ENCODE measurements at places on chromosomes 2 and 18. TPM values are rescaled to one million over a fixed set of nuclear protein-coding genes. Genes with fewer than 3 reads are reported as not detected.

DNA sequence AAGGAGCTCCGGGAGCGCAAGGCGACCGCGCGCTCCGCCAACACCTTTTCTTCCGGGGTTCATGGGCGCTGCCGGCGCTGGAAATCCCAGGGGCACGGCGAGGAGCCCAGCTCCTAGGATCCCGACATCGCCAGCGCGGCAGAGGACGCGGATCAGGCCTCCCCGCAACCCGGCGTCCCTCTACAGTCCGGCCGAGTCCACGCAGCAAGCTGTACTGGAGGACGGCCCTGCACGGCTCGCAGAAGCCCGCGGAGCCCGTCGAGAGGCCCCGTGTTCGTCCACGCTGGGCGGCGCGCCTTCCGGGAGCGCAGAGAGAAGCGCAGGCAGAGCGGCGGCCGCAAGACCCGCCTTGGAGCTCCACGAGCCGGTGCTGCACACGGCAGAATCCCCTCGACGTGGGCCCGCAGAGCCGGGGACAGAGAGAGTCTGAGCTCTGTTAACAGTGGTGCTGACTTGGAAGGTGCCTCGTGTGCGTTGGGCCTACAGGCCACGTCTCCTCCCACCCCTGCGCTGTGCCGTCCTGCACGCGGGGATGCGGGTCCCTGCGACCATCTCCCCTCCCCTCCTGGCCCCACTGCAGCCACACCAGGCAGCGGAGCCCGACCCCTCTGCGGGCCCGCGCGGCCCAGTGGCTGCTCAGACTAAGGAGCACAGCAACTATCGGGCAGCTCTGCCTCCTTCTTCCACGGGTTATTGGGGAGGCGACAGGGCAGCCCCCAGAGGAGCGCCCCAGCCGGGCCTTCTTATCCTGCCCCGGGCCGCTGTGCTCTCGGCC is 28.1 kb upstream of the PTPN2 start:
- no peak for DNase-seq

- DNase-seq, result no peak
Observed at GRCh38 chr18:25137197-25137472, 214.8 kb downstream of the ZNF521 start.

- peak; percentile 68 for DNase-seq
Observed at GRCh38 chr2:216849987-216850386, 9.9 kb downstream of the TNP1 start.

DNA sequence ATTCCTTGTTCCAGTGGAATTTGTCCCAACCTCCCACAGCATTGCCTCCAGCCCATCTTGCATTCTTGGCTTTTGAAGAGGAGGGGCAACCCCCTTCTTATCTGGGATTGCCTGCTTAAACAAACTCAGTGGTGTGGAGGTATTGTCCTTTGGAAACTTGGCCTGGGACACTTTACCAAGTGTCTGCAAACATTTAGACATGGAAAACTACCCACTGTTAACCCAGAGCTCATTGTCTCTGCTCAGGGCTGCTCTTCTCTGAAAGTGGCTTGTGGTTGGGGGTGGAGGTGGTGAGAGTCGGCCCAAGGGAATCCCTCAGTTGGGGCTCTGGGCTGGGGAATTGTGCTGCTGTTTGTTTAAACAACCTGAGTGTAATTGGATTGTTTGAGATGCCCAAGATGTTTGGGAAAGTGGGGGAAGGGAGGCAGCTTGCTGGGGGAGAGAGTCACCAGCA is 178.3 kb upstream of the GATA6 start:
- DNase-seq, result no peak

- no peak for DNase-seq
Observed at GRCh38 chr18:23864624-23865023, 149.9 kb upstream of the TTC39C start.

DNA sequence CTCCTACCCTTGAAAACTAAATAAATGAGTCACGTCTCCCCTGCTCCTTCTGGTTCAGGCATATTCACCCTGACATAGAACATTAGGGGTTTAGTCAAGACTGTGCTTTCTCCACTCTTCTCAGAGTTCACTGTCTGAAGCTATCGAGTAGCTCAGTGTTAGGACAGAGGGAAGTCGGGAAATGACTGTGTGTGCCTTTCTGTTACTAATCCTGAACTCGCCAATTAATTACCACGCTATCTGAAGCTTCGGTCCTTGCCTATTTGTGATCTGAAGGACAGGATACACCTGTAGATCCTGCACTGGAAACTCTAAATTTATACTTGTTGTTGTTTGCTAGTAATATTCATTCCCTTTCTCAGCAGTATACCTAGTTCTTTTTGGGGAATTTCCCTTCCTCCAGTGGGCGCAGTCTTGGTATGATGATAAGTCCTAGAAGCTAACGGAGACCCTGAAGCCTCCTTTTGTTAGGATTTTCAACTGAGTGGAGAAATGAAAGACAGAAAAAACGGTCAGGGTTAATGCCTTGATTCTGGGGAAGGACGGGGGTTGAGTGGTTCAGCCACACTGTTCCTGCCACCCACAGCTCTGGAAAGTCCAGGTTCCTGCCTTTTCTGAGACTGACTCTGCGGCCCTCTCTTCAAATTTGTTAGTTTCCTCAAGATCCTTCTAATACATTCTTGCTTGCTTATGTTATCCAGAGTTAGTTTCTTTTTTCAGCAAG is 218.0 kb downstream of the DLGAP1 start:
- DNase-seq, result no peak

- DNase-seq, result no peak
Observed at GRCh38 chr2:195003881-195004471, 653.0 kb upstream of the SLC39A10 start.

- DNase-seq, result no peak
Observed at GRCh38 chr2:141109633-141110032, 1021.2 kb downstream of the LRP1B start.

GRCh38 chr2:130864830-130865800 is 28.4 kb downstream of the ARHGEF4 start:
- DNase-seq, result peak; percentile 48

DNA sequence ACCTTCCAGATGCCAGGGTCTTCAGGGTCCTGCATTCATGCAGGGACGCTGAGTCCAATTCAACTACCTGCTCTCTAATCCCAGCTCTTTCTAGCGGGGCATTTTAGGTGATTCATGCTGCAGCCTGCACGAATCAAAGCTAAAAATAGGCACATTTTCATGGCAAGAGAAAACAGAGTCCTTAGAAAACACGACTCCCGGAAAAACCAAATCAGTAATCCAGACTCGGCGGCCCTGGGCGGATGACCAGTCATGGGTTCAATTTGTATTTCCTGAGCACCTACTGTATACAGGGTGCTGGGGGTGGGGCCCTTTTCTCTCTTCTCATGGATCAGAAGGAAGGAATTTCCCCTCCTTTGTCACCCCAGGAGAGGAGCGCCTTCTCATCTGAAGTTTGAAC is 64.4 kb downstream of the LONRF2 start:
- no peak for DNase-seq

- DNase-seq, result no peak
Observed at GRCh38 chr18:29171892-29172755, 995.2 kb upstream of the CDH2 start.

- no peak for DNase-seq
Observed at GRCh38 chr2:238644095-238645081, 203.5 kb upstream of the TWIST2 start.

DNA sequence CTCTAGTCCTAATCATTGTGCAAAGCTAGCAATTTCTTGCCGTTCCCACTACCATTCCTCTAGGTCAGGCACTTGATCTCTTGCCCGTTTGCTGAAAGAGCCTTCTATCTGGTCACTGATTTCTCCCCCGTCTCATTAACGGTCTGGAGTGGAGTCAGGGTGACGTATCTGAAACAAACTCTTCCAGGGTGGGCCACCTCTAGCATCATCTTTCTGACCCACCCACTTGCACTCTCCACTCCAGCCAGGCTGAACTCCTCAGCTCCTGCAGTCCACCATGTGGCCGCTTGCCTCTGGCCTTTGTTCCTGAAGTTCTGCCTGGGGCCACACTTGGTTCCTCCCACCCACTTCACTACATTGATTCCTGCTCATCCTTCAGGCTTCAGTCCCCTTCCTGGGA is 13.3 kb downstream of the BCL2 start:
- DNase-seq, result no peak

- peak; percentile 41 for DNase-seq
Observed at GRCh38 chr2:207530160-207531031, 634 bp downstream of the CREB1 start.

DNA sequence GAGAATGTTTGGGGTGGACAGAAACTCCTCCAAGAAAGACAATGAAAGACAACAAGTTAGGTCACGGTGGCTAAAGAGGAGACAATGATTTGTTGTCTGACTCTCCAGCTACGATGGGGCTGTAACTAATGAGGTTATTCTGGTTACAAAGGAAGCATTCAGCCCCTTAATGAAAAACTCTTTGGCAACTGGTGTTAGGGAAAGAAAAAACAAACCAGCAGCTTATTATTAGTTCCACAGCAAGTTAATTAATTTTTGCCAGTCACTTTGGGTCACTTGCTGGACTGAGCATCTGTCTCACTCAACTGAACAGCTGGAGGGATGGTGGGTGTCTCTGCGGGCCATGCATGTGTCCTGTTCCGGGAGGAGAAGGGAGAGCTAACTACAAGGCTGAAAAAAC is 263.7 kb downstream of the ALK start:
- no peak for DNase-seq

DNA sequence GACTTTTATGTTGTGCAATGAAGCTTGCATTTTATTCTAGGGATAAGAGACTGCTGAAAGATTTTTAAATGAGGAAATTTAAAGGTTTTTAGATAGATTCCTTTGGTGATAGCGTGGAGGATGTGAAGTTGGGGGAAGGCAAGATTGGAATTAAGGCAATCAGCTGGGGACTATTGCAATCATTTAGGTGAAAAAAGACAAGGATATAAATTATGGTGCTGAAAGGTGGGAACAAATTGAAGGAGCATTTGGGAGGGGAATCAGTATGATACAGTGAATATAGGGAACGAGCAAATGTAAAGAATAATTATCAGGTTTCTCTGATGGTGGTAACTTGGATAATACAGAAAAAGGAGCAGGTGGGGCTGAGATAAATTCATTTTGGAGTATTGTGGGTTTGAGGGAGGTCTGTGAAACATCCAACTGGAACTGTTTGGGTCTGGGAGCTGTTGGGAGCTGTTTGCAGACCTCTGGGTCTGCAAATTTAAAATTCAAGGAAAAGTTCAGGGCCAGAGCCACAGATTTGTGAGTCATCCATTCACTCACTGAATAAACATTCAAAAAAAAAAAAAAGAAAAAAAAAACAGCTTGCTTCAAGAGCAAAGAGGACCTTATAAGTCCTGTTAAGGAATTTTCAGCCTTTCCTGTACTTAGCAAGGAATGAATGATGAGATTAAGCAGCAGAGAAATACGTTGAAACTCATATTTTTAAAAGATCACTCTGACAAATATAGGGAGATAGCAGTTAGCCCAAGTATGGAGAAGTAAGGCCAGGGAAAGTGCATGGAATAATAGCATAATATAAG is 257.5 kb upstream of the FN1 start:
- DNase-seq, result no peak

DNA sequence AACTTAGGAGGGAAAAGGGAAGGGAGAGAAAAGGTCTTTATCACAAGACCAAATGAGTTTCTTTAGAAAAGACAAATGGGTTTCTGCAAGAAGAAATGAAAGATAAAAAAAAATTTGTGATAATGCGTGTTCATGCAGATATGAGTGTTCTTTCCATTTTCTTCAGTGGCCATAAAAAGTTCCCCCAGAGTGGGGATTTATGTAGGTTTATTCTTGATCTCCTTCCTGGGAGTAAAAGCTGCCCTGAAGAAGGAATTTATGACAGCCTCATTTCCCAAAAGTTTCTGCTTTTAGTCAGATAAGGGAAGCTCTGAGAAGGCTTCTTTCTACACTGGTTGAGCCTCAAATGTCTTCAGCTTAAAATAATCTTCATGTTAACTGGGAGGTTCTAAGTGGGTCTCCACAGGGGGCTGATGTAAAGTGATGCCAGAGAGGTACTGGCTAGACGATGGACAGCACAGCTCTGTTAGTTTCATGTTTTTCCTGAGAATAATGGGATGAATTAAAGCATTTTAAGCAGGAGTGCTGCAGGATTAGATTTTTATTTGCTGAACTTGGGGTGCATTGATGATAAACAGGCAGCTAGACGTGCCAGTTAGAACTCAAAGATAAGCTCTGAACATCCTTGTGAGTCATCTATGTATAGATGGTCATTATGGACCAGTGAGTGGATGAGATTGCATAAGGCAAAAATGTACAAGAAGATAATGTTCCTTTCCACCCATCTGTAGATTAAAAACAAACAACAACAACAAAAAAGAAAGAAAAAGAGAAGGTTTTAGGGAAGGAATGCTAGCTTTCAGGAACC is 99.4 kb upstream of the MSH2 start:
- DNase-seq, result no peak

DNA sequence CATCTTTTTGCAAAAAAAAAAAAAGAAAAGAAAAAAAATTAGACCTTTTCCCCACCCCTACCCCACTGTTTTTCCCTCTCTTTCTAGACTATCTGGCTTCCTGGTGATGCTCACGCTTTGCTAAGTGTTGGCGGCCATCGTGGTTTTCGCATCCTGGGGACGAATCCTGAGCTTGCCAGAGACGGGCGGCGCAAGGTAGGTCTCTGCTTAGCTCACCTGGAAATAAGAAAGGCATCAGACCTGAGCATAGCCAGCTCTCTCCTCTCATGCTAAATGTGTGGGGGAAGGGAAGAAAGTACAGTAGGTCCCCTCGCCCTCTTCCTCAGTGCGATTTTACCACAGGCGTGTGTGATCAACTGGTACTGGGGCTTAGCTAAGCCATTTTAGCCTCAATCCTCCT is 90.5 kb downstream of the KLHL29 start:
- DNase-seq, result no peak

GRCh38 chr2:134718817-134719814 is at the start of gene TMEM163:
Gene TMEM163 (minus strand): TSS chr2:134719000.
- no peak for DNase-seq

- DNase-seq, result no peak
Observed at GRCh38 chr2:174499371-174499770, 12.5 kb upstream of the GPR155 start.

COLEC12 gene
- 7.3 TPM for total RNA-seq

GAD1 gene
- not detected for total RNA-seq

GNLY gene
- total RNA-seq, result 1.5 TPM

ACVR1C gene
- total RNA-seq, result 0.36 TPM

CNGA3 gene
- not detected for total RNA-seq

CNNM4 gene
- total RNA-seq, result 28.9 TPM

AGXT gene
- total RNA-seq, result not detected

COL3A1 gene
- 98.5 TPM for total RNA-seq

SLC14A1 gene
- 22.1 TPM for total RNA-seq

PDCD1 gene
- total RNA-seq, result 3.3 TPM

Data from left ventricle myocardium inferior (tissue), 1 donor.